ENCODE measurements at places on chromosomes 6 and 20.

- DNase-seq = no peak
Measured at GRCh38 chr6:158259136-158259535, 53.1 kb upstream of the TULP4 start.

GRCh38 chr6:117629119-117629660 lies 26.9 kb upstream of the GOPC start:
- no peak for DNase-seq

DNA sequence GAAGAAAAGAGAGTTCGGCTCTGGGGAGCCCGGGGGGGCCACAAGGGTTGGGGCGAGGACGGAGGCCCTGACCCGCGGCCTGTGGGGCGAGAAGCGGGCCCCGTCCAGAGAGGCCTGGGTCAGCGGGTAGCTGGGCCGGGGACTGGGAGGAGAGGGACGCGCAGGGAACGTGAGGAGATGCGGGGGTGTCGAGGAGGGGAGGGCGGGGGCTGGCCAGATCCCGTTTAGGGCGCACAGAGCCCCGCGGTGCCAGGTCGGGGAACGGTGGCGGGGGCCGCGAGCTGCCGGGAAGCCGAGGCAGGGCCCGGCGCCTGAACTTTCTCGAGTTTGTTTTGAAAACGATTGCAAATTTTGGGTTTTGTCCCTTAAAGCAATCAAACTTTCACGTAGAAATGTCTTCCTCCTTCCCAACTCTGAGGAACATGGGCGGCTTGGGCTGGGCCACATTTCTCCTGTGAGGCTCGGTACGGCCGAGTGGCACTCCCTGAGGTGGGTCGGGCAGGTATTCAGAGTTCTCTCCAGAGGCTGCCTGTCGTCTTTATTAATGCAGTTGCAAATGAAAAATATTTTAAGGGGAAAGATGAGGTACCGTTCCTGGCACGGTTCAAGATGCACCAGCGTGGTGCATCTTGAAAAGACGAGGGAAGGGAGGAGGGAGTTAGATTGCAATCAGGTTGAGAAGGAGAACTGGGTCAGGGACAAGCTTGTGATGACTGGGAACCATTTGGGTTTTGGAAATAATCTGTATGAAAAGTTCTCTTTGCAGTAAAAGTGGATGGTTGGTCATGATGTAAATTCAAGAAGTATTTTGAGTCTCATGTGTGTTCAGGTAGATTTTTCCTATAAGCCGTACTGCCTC lies 972 bp downstream of the RNF8 start:
- DNase-seq = no peak

DNA sequence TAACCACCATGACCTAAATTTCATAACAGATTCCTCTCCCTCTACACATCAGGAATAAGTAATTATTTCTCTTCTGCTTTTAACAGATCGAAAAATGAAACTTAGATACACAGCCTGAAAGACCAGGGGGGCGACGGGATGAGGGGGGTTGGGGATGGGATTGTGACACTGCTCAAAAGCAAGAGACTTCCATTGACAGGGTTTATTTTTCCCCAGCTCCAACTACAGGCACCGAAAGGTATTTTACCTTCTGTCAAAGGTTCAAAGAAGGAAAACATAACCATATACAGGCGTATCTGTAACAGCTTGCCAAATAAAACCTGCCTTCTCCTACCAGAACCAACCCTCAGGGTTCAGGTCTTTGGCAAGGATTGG lies 1.3 kb downstream of the EPHA7 start:
- DNase-seq = peak; percentile 63

DNA sequence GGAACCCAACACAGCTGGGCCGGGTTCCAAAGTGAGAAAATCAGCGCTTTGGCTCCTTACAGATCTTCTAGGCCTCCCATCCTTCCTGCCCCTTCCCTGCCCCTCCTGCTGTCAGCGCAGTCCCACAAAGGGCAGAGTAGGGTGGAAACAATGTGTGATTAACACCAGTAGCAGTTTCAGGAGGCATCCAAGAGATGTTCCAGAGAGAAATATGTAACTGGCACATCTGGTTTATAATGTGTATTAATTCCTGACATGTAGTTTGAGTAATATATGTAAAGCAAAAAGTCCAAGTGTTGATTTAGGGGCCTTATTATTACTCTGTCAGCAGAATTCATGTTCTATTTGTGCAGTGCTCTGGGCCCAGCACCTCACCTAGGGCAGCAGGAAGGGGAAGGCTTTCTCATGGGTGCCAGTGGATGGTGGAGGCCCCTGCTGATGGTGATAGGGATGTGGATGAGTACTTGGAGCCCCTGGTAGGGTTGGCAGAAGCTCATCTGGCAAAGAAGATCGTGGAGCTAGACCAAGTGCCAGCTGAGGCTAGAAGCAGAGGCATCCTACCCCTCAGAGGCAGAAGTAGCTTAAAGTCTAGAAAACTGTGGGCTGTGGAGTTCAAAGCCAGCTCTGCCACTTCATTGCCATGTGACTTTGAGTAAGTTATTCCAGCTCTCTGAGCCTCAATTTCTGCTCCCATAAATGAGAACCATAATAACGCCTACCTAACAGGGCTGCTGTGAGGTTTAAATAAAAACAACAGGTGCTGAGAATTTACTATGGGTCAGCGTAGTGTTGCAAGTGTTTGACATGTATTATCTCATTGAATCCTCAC lies 22.4 kb upstream of the RALY start:
- DNase-seq = no peak

GRCh38 chr20:17616480-17617211 lies 46.8 kb downstream of the DSTN start:
- DNase-seq = no peak

- DNase-seq = no peak
Measured at GRCh38 chr6:41687501-41688175, 47.8 kb downstream of the TFEB start.

DNA sequence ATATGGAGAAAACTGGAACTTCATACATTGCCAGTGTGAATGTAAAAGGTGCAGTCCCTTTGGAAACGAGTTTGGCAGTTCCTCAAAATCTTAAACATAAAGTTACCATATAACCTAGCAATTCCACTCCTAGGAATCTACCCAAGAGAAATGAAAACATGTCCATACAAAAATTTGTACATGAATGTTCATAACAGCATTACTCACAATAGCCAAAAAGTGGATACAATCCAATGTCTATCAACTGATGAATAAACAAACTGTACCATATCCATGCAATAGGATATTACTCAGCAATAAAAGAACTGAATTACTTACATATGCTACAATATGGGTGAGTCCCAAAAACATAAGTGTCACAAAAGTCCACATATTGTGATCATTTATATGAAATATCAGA lies 48.7 kb upstream of the ERVFRD-1 start:
- no peak for DNase-seq

- DNase-seq = no peak
Measured at GRCh38 chr20:39289831-39290230, 327.7 kb downstream of the DHX35 start.

- no peak for DNase-seq
Measured at GRCh38 chr6:16504609-16505008, 256.7 kb downstream of the ATXN1 start.

DNA sequence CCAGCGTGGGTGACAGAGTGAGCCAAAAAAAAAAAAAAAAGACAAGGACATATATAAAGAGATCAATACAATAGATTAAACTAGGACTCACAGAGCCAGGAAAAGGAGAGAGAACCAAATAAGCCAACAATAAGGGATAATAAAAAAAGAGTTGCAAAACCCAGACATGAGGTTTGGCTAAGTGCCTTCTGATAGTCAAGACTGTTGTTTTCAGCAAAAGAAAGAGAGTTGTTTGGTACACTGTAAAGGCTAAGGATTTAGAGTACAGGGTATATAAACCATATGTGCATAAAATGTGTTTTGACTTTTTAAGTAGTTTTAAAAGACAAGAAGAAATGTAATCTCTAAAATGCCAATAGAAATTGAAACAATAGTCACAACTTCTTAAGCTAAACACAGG lies 42.8 kb downstream of the RPF2 start:
- DNase-seq = no peak

Data from NCI-H748 treated with DMSO at 0.1 percent for 48 hours (cell line).